ENCODE measurements at places on chromosomes 13 and 19.
A peak's percentile ranks its signal among the peaks of the same experiment; 100 is the strongest.

DNA sequence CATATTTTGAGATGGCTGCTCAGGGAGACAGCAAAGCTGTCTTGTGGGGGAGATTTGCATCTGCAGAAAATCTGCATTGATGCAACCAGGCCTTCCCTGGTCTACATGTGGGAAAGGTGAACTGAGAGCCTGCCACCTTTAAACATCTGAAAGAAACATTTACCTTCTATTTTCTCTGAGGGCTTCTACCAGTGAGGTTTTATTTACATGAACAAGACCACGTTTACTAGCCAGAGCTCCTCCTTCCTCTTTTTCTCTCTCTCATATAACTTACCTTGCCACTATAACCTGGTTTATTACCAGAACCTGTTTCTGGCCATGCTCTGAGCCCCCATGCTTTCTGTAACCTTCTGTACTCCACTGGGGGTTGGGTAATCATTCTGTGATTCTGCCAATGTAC lies 14.4 kb upstream of the RUBCNL start:
- no peak for DNase-seq

GRCh38 chr19:54523403-54523802 lies 20.8 kb downstream of the LAIR2 start:
- peak; percentile 96 for DNase-seq

DNA sequence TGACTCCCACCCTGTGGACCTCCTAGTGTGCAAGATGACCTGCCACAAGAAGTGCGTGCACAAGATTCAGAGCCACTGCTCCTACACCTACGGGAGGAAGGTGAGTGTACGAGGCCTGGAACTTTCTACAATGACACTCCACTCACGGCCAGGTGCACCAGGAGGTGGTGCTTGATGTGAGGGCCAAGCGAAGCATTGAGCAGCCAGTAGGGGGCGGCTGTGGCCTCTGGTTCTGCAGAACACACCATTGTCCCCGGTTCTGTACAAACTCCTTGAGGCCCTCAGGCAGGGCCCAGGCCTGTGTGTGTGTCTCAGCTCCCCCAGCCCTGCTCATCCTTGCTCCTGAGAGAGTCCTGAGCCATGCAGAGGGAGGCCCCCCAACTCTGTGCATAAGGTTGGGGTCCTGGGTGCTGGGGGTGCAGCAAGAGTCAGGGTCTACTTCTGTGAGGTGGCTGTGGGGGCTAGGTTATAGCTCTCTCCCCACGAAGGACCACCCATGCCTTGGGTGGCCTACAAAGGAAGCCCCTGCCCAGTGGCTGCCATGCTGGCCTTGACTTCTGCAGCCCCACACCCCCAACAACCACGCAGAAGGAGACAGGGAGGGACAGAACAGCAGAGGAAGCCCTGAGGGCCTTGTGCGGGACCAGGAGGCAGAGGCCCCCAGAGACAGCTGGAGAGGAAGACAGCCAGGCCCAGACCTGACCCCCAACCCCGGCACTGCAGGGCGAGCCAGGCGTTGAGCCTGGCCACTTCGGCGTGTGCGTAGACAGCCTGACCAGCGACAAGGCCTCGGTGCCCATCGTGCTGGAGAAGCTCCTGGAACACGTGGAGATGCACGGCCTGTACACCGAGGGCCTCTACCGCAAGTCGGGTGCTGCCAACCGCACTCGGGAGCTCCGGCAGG lies 9.7 kb upstream of the USE1 start:
- peak; percentile 73 for DNase-seq

- DNase-seq: no peak
Observed at GRCh38 chr13:47678201-47678968, 322.7 kb downstream of the SUCLA2 start.

GRCh38 chr19:2942928-2943640 lies 1.7 kb downstream of the ZNF77 start:
- no peak for DNase-seq

GRCh38 chr13:51976423-51976822 lies 34.8 kb downstream of the ATP7B start:
- DNase-seq: no peak

All from dermis microvascular lymphatic vessel endothelial cell (primary cell).